ENCODE measurements at places on chromosomes 12 and 14.

- no peak for DNase-seq
Measured at GRCh38 chr14:100391173-100391572, 68.0 kb downstream of the SLC25A47 start.

DNA sequence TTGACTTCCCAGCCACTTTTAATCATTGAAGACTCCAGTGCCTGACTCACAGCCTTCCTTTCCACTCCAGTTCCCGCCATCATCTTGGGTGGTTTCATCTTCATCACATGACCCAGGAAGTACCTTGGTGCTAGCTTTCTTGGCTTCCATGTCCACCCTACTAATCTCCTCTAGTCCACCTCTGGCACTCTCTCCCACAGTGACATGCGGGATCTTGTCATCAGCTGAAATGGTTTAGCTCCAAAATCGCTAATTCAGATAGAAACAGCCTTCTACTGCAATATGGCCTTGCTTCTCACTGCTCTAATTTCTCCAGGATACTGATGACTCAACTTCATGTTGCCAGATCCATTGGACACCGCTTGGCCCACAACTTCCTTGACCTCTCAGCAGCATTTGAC is 24.5 kb downstream of the WDR20 start:
- DNase-seq = no peak

DNA sequence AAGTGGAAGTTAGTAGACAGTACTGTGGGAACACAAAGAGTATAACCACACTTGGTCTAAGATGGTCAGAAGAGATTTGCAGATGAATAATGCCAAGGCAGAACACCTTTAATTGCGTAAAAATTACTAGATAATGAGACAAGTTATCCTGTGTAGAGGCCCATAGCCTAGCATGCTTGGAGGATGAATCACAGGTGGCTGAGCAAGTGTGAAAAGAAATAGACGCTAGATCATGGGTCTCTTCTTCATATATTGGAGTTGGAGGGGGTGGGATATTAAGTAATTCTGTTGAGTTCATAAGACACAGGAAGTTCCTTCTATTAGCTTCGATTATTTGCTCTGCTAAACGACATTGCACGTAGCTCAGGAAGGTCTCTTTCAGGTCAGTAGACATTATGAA is 454.3 kb upstream of the LMO3 start:
- DNase-seq = no peak

DNA sequence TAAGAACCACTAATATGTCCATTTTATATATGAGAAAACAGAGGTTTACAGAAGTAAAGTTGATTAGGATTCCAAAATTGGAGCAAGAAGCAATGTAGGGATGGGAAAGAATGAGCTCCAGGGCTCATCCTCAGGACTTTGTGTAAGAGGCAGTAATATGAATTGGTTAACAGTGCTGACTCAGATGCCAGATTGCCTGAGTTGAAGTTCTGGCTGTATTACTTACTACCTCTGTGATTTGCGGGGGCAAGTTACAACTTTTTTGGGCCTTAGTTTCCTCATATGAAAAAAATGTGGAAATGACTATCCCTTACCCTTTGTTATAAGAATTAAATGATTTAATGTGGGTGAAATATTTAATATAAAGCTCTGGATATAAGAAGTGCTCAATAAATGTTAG is 35.1 kb upstream of the PPP2R5E start:
- DNase-seq = no peak

GRCh38 chr14:24818823-24819341 is 184.9 kb upstream of the GZMB start:
- DNase-seq = no peak

DNA sequence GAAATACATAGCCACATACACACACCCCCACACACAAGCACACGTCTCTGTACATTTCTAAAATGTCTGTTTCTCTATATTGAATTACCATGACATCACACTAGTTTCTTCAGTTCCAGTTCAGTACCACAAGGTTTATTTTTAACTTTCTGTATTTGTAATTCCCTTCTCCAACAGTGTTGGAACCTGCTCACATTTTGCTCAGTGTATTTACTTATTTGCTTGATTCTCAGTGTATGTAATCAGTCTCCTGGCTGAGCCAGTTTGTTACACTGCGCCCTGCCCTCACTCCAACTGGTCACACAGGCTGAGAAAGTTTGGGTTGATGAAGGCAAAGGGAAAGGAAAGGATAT is 67.1 kb downstream of the MON2 start:
- no peak for DNase-seq

DNA sequence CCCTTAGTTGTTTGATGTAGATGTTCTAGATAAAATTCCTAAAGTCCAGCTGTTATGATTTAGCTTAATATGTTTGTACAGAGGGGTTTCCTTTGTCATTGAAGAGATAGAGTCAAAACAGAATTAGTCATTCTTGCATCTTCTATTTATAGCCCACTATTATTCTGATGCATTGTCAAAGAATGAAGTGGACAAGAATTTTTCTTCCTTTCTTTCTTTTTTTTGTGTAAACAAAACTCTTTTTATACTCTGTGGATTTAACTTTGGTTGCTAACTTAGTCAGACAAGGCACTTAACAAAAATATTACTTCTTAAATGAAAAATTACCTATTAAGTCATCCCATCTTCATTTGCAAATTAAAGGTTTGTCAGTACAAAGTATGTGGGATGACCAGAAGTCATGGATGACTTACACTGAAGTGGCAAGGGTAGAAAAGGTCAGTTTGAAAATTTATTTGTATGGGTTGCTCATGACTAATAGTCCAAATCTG is 215.6 kb upstream of the DDHD1 start:
- DNase-seq = no peak

GRCh38 chr14:93788543-93789227 is 400 bp upstream of the PRIMA1 start:
- DNase-seq = no peak

GRCh38 chr14:101072531-101072930 is 169.0 kb upstream of the RTL1 start:
- DNase-seq = no peak

Measured in Jurkat, Clone E6-1 (cell line).